ENCODE measurements at places on chromosomes 2 and 18.
A peak's percentile ranks its signal among the peaks of the same experiment; 100 is the strongest.

DNA sequence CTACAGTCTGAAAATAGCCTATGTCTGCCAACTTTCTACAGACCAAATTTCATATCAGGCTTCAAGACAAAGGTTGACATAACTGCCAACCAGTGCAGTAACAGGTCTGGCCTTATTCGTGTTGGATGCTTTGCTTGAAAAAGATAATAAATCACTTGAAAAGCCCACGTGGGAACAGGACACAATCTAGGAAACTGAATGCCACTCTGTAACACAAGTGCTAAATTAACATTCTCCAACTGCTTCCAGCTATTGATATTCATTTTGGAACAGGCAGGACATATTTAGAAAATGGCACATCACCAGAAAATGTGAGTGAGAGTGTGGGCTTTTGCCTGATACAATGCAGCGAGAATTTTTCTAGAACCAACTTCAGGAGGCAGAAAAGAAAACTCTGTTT lies 165.9 kb upstream of the CCDC150 start:
- no peak for DNase-seq

DNA sequence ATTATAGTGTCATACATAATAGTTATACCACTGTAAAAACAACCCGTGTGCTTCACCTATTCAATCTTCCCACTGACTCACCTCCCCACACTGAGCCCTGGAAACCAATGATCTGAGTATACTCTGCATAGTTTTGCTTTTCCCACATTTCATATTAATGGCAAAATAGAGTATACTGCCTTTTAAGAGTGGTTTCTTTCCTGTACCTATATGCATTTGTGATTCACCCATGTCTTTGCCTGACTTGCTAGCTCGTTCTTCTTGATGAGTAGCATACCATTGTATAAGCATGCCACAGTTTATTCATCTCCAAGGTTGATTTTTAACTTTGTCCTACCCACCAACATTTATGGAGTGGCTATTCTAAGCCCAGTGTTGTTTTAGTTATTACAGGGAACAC lies 686.4 kb downstream of the PLCL1 start:
- no peak for DNase-seq

- DNase-seq: no peak
Measured at GRCh38 chr2:66343259-66343658, 91.7 kb upstream of the MEIS1 start.

- no peak for DNase-seq
Measured at GRCh38 chr2:173217116-173217840, 137.4 kb upstream of the CDCA7 start.

DNA sequence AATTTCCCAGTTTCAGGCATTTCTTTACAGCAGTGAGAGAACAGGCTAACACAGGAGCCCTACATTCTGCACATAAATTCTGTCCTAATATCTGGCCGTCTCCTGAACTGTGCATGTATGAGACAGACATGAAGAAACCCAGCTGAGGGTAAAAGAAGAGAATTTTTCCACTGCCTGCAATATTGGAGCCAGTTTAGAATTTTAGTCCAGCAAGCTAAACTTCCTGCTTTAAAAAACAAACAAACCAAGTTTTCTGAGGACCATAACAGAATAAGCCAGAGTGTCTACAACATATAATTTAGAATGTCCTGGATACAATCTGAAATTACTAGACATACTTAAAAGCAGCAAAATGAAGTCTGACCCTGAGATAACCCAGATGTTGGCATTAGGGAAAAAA lies 215.1 kb upstream of the KLHL29 start:
- DNase-seq: no peak

- no peak for DNase-seq
Measured at GRCh38 chr2:134138115-134138514, 115.8 kb upstream of the MGAT5 start.

DNA sequence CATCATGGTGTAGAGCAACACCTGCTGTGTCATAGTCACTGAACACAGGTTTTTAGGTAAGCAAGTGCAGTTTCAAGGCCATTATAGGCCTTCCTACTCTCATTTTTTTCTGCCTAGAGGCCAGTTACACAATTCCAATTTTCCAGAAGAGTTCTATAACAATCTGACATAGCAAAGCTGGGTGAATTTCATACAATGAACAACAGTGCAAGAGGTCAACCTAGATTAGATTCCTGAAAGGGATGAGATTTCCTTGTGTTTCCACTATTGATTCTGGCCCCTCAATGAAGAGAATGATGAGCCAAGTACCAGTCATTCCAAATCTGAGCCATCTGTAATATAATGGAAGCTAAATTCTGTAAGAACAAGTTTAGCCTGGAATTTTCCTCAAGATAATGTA lies 15.3 kb upstream of the CD28 start:
- no peak for DNase-seq

GRCh38 chr2:176163672-176164056 lies 6.6 kb downstream of the HOXD3 start:
- no peak for DNase-seq

DNA sequence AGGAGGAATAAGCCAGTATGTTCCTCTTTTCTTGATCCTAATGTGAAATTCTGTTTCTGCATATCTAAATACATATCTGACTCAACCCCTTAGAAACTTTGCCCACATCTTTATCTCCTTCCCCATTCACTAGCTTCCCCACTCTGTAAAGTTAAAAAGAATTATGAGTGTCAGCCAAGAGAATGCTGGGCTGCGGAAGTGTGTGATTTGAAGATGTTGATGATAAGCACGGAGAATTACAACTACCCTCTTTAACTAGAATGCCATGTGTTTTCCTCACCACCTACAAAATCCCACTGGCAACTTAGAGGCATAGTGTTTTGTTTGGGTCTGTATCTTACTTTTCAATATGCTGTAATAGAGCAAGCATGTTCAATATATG lies 490.4 kb upstream of the FANCL start:
- peak; percentile 57 for DNase-seq

- DNase-seq: no peak
Measured at GRCh38 chr18:67864677-67865340, 348.3 kb upstream of the DSEL start.

DNA sequence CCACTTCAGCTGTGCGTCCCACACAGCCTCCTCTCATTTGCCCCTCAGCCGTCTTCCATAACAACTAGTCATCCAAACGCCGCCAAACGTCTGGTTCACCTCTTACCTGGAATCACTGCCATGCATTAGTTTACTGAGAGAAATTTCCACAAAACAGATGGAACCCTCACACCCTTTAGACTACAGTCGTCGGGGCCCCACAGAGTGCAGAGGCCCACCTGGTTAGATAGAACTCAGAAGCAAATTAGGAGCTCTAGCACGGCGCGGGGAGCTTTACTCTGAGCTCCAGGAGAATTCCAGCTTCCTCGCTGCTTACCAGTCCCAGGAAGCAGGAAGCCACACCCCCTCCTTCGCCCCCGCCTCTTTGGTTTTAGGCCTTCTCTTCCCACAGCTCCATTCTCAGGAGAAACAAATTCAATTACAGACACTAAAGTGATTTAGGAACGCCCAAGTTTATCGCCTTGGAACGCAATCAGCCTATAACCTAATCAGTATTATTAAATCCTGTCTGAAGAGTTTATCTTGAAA lies 9.4 kb downstream of the RNU2-63P start:
- no peak for DNase-seq

DNA sequence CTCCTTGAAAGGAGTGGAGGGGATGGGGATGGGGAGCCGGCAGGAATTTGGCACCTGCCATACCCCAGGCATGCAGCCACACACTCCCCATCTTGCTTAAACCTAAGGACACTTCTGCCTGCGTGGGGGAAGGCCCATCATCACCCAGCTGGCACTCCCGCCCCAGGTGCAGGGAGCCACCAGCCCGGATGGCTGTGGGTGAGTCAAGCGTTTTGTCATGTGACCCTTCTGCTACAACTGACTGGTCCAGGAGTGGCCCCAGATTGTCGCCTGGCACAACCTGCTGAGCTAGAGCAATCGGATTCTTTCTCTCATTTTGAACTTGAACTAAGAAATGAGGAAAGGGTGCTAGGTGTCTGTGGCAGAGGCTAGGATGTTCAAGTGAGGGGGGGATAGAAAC lies 61.3 kb downstream of the TSN start:
- no peak for DNase-seq

DNA sequence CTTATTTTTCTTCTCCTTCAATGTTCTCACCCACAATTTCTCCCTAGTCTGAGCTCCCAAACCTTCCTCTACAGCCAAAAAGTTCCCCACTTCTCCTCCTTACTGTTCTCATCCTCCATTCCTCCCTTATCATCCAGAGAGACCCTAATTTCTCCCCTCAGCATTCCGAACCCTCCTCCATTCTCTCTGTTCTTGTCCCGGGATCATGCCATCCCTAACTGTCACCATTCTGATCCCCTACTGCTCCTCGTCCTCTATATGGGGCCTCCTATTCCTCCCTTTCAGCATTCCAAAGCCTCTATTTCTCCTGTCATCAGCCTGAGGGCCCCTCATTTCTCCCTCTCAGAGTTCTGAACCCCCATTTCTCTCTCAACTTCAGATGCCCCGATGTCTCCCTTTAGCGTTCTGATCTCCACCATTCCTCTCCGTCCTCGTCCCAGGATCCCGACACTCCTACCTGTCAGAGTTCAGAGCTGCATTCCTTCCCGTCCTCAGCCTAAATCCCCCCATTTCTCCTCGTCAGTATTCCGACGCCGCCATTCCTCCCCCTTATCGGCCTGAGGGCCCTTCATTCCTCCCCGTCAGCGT lies 522 bp downstream of the MBD1 start:
- DNase-seq: no peak

DNA sequence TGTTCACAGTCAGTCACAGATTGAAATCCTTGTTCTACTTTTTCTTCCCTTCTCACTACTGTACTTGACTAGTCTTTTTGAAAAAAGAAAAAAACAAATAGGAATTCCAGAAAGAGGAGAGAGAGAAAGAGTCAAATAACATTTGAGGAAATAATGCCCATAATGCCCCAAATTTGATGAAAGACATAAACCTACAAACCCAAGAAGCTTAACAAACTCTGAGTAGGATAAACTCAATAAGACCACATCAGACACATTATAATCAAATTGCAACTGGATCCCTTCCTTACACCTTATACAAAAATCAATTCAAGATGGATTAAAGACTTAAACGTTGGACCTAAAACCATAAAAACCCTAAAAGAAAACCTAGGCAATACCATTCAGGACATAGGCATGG lies 30.9 kb downstream of the TMEM185B start:
- no peak for DNase-seq

- peak; percentile 72 for DNase-seq
Measured at GRCh38 chr2:42828487-42829425, 36.4 kb upstream of the HAAO start.

DNA sequence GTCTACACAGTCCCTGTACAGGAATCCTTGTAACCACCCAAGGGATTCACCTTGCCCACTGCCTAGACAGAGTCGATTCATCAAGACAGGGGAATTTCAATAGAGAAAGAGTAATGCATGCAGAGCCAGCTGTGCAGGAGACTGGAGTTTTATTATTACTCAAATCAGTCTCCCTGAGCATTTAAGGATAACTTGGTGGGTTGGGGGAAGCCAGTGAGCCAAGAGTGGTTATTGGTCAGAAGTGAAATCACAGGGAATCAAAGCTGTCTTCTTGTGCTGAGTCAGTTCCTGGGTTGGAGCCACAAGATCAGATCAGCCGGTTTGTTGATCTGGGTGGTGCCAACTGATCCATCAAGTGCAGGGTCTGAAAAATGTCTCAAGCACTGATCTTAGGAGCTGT lies 17.8 kb upstream of the FAM98A start:
- no peak for DNase-seq

- no peak for DNase-seq
Measured at GRCh38 chr2:238694136-238694755, 153.6 kb upstream of the TWIST2 start.

- no peak for DNase-seq
Measured at GRCh38 chr18:69161383-69162028, 239.2 kb upstream of the DOK6 start.

GRCh38 chr2:148122788-148123187 lies 101.9 kb downstream of the MBD5 start:
- DNase-seq: no peak

DNA sequence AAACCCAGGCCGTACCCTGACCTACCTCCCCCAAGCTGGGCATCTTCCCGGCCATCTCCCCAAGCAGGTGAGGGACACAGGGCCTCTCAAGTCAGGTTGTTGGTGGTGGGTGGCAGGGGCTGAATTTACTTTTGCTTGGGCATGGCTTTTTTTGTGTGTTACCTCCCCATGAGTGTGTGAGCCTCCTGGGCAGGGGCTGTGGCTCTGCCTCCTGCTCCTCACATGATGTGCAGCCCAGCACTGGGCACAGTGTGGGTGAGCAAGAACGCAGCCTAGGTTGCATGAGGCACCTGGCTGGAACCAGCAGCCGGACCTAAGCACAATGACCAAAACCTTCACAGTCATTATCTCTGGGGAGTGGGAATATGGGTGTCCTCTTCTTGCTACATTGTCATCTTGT lies 22.3 kb downstream of the CELF4 start:
- no peak for DNase-seq

Data from KG1 (cell line).